Ecto neural progenitor cell (in vitro differentiated cells): ENCODE measurements at places on chromosomes 13 and 19.

DNA sequence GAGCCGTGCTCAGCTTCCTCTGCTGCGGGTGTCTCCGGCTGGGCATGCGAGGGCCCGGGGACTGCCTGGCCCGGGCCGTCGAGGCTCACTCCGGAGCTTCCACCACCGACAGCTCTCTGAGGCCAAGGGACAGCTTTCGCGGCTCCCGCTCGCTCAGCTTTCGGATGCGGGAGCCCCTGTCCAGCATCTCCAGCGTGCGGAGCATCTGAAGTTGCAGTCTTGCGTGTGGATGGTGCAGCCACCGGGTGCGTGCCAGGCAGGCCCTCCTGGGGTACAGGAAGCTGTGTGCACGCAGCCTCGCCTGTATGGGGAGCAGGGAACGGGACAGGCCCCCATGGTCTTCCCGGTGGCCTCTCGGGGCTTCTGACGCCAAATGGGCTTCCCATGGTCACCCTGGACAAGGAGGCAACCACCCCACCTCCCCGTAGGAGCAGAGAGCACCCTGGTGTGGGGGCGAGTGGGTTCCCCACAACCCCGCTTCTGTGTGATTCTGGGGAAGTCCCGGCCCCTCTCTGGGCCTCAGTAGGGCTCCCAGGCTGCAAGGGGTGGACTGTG, 1.2 kb downstream of the S1PR4 start:
- DNase-seq = no peak

GRCh38 chr19:31448221-31448657, 99.0 kb upstream of the TSHZ3 start:
- no peak for DNase-seq

GRCh38 chr13:34019870-34020269, 201.9 kb downstream of the RFC3 start:
- no peak for DNase-seq

- no peak for DNase-seq
Observed at GRCh38 chr19:3359015-3359918, 7.1 kb upstream of the NFIC start.

GRCh38 chr19:38990949-38991697, 15.6 kb upstream of the FBXO17 start:
- DNase-seq = no peak

DNA sequence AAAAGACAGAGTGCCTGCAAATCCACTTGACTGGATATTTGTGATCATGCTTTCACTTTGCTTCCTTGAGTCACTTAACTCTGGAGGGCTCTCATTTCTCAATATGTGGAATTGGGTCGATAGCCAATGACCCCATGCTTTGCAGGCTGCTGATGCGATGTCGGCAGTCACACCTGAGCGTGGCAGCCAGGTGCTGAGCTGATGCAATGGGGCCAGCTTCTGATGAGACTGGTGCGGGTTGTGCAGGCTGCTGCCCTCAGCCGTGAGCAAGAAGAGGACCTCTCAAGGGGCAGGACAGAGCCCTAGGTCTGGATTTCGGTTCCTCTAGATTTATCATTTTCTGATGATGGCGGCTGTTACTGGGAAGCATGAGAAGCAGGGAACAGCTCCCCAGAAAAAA, 334.1 kb downstream of the TEX29 start:
- DNase-seq = no peak

GRCh38 chr19:7682175-7682855, 1.7 kb downstream of the TRAPPC5 start:
- no peak for DNase-seq

- DNase-seq = no peak
Observed at GRCh38 chr13:92488249-92488852, 738.3 kb upstream of the GPC6 start.
